ENCODE measurements at places on chromosomes 13 and 19. TPM values are rescaled to one million over a fixed set of nuclear protein-coding genes. Genes with fewer than 3 reads are reported as not detected.

Gene NLRP4
- total RNA-seq, result not detected

Gene KIR3DL1
- total RNA-seq, result not detected

GRCh38 chr19:10292206-10292788 is 2.5 kb downstream of the ICAM5 start:
- H3K4me3 ChIP-seq, result peak overlapping the region; percentile 77
- DNase-seq, result peak; percentile 83
- H3K36me3 ChIP-seq, result peaks cover 8% of the 10 kb centered on the region
- H3K4me1 ChIP-seq, result peaks cover 41% of the 10 kb centered on the region

DNA sequence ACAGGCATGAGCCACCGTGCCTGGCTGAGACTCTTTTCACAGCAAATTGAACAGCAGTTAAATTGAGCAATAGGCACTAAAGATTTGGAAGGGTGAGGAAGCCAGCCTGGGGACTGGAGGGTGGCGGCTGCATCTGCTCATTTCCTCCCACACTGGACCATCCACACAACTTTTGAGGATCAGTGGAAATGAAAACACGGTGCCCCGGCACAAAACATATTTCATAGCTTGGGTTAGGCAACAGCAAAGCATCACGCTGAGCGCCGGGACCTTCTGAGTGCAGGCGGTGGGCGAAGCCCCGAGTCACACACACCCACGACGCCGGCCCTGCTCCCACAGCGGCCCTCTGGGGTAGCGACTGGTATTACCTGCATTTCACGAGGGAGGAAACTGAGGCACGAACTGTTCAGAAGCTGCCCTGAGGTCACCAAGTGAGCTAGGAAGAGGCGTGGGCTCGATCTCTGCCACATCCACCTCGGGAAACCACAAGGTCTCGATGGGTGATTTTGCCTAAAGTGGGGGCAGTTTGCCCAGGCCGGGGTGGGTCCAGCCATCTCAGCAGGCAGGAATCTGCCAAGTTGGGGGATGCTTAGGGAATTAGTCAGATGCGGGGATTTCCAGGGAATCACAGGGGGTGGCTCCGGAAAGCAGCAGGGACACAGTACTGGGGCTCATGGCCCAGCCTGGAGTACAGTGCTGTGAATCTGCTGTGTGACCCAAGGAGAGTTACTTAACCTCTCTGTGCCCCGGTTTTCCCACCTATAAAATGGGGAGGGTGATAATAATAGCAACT is 3.5 kb upstream of the SBNO2 start:
- DNase-seq, result no peak
- H3K36me3 ChIP-seq, result no peaks in the 10 kb centered on the region
- H3K27ac ChIP-seq, result no peak overlapping the region
- peaks cover 13% of the 10 kb centered on the region for H3K4me1 ChIP-seq
- peaks cover 1% of the 10 kb centered on the region for H3K27me3 ChIP-seq
- no peak overlapping the region for H3K4me3 ChIP-seq

GRCh38 chr13:28539625-28540286 is 44.8 kb upstream of the FLT1 start:
- no peaks in the 10 kb centered on the region for H3K36me3 ChIP-seq
- H3K4me3 ChIP-seq, result no peak overlapping the region
- DNase-seq, result no peak
- no peak overlapping the region for H3K27ac ChIP-seq
- no peaks in the 10 kb centered on the region for H3K4me1 ChIP-seq

DNA sequence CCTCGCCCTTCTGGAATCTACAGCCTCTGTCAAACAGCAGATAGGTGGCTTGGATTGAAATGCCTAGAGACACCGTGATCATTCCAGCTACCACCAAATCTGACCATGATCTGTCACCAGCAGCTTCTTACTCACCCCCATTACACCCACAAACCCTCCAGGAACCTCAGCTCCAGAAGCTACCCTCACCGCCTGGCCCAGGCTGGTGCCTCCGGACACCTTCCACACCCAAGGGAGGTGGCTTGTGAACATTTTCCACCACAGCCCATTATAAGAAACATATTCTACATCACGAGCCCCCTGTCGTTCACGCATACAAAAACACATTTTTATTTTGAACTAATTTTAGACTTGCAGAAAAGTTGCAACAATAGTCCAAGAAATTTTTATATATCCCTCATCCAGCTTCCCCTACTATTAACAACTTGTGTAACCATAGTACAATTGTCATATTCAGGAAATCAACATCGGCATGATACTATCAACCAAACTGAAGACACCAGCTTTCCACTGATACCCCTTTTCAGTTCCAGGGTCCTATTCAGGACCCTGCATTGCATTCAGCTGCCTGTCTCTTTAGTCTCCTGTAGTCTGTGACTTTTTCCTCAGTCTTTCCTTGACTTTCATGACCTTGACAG is 15.4 kb upstream of the UBE2L5 start:
- no peaks in the 10 kb centered on the region for H3K36me3 ChIP-seq
- H3K4me3 ChIP-seq, result no peak overlapping the region
- no peak overlapping the region for H3K27ac ChIP-seq
- no peak for DNase-seq
- peaks cover 12% of the 10 kb centered on the region for H3K4me1 ChIP-seq

DNA sequence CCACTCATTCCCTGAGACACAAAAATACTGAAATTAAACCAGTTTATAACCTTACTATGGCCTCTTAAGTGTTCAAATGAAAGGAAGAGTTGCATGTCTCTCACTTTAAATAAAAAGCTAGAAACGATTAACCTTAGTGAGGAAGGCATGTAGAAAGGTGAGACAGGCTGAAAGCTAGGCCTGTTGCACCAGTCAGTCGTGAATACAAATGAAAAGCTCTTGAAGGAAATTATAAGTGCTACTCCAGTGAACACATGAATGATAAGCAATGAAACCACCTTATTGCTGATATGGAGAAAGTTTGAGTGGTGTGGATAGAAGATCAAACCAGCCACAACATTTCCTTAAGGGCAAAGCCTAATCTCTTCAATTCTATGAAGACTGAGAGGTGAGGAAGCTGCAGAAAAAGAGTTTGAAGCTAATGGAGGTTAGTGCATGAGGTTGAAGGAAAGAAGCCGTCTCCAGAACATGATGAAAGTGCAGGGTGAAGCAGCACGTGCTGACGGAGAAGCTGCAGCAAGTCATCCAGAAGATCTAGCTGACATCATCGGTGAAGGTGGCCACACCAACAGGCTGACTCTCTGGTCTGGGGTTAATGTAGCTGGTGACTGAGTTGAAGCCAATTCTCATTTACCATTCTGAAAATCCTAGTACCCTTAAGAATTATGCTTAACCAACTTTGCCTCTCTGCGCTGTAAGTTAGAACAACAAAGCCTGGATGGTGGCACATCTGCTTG is 94.5 kb upstream of the TEX29 start:
- H3K4me1 ChIP-seq, result peaks cover 19% of the 10 kb centered on the region
- peaks cover 10% of the 10 kb centered on the region for H3K36me3 ChIP-seq
- H3K4me3 ChIP-seq, result no peak overlapping the region
- no peaks in the 10 kb centered on the region for H3K27me3 ChIP-seq
- peak overlapping the region; percentile 25 for H3K27ac ChIP-seq
